Activated CD4-positive, alpha-beta T cell treated with anti-CD3 and anti-CD28 coated beads for 48 hours (primary cell): ENCODE measurements at places on chromosomes 12 and 14.

GRCh38 chr14:71668186-71668912 is 263.9 kb upstream of the RGS6 start:
- no peak for DNase-seq

GRCh38 chr14:70186900-70187451 is 1.8 kb downstream of the SLC8A3 start:
- peak; percentile 8 for DNase-seq

GRCh38 chr14:69532561-69533340 is 41.9 kb downstream of the CCDC177 start:
- no peak for DNase-seq

GRCh38 chr12:107325075-107325608 is 231.8 kb upstream of the CRY1 start:
- no peak for DNase-seq

DNA sequence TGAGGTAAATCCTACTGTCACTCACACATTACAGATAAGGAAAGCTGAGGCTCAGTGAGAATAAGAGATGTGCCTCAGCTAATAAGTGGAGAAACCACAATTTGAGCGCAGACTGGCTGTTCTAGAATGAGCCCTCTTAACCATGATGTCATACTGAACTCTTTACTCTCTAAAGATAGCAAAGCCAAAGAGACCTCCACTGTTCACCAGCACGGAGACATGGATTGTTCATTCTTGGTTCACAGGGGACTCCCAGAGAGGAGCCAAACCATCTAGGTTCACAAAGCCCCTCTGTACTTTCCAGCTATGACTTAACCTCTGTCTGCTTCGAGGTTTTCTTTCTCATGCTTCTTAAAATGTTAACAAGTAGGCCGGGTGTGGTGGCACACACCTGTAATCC is 32.7 kb upstream of the YARS2 start:
- DNase-seq = no peak

DNA sequence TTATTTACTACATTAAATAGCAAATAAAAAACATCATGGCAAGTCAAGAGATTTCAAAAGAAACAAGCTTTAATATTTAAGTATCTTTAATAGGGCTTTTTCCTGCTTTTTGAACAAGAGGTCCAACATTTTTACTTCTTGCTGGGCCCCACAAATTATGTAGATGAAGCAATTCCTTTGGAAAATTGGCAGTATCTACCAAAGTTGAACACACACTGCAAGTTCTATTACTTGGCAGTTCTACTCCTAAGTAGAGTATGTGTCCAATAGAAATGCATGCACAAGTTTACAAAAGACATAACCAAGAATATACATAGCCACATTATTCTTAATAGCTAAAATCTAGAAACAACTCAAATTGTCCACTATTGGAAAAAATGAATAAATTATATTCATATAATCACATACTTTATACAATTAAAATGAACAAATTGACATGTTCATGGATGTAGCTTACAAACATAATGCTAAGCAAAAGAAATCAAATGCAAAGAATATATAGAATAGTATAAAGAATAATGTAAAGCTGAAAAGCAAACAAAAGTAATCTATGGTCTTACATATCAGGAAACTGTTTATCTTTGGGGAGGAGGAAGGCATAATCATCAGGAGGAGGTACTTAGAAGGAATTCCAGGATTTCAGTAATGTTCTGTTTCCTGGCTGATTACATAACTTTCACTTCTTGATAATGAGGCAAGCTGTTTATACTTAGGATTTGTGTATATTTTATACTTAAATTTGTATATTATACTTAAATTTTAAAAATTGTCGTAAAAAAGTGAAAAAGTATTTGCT is 6.5 kb upstream of the TMBIM4 start:
- no peak for DNase-seq

DNA sequence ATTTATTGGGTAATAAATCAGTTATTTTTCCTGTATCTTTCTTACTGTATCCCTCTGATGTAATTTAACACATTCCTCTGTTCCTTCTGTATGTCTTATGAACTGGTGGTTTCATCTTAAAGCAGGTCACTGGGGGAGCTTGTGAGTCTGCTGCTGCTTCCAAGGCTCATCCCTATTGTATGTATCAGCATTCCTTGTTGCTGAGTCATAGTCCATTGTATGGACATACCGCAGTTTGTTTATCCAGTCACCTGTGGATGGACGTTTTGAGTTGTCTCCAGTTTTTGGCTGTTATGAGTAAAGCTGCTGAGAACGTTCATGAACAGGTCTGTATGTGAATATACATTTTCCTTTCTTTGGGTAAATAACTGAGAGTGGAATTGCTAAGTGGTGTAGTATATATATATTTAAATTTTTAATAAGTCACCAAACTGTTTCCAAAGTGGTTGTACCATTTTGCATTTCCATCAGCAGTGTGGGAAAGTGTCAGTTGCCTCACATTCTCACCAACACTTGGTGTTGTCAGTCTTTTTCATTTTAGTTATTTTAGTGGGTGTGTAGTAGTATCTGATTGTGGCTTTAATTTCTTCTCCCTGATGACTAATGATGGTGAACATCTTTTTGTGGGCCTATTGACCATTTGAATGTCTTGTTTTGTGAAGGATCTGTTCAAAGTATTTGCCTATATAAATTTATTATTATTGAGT is 82.7 kb downstream of the BEGAIN start:
- no peak for DNase-seq
